Stimulated activated CD4-positive, alpha-beta T cell treated with anti-CD3 and anti-CD28 coated beads, Interleukin-4, amount 100 ng/mL, for 48 hours (primary cell): ENCODE measurements at places on chromosomes 1 and 21.

DNA sequence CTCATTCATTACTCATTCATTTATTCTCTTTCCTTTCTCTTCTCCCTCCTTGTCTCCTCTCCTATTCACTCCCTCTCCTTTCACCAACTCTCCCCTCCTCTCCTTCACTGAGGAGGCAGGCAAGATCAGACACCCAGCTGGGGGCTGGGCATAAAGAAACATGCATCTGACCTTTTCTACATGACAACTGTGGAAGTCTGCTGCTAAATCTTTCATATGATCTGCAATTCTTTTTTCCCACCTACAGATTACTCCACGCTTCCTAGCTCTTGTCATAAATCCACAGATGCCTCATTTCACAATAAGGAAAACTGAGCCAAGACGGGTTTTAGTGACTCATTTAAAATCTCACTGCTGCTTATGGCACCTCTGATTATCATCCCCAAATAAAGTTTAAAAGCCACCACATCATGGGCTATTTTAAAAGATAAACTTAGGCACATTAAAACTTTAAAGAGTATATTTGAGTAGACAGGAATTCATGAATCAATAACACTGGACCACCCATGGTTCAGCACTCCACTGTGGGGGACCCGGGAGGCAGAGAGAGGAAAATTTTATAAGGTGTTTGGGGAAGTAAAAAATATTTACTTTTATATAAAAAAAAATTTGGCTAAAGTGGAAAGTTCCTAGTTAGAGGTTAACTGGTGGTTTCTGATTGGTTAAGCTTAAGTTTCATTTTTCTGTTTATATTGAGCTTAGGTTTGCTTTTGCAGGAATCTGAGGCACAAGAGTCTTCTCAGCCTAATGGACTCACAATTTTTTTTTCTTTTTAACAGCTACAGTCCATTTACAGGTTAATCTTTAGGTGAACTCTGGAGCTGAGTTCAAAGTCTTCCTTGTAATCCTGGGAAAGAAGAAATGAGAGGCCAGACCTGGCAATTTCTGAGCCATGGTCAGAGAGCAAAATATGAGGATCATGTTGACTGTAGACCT is 55.8 kb upstream of the DNAH14 start:
- no peak for DNase-seq

GRCh38 chr1:36436821-36437220 is 13.4 kb downstream of the OSCP1 start:
- DNase-seq: no peak

DNA sequence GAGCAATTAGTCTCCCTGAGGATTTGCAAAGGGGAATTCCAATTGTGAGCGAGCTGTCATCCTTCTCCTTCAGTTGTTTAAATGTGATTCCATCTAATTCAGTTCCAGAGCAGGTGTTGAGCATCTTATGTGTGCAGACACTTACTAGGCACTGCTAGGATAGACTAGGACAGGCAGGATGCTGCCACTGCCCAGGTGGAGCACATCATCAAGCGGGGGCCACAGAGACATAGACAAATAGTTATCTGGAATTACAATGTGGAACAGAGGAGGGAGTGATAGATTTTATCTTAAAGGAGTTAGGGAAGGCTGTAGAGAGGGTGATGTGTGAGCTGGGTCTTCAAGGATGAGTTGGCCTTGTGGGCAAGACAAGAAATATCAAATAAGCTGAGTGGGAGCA is 55.9 kb downstream of the CDC7 start:
- no peak for DNase-seq

GRCh38 chr1:84688463-84689061 is 1.7 kb downstream of the SSX2IP start:
- DNase-seq: no peak

DNA sequence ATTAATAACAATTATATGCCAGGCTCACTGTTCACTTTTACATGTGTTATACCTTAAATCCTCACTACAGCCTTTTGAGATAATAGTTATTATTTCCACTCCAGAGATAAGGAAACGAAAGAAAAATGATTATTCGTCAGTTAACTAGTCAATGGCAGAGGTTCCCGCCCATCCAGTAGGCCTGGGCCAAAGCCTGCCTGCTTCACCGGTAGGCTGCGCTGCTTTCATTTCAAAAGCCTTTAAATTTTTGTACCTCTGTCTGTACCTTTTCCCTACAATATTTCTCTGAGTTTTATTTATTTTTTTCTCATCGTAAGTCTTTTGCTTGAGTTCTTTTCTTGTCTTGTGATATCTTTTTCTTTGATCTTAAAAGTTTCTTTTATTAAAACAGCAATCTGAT is 3.6 kb downstream of the GPR52 start:
- no peak for DNase-seq

- no peak for DNase-seq
Measured at GRCh38 chr1:86352086-86352485, 44.0 kb downstream of the ODF2L start.

DNA sequence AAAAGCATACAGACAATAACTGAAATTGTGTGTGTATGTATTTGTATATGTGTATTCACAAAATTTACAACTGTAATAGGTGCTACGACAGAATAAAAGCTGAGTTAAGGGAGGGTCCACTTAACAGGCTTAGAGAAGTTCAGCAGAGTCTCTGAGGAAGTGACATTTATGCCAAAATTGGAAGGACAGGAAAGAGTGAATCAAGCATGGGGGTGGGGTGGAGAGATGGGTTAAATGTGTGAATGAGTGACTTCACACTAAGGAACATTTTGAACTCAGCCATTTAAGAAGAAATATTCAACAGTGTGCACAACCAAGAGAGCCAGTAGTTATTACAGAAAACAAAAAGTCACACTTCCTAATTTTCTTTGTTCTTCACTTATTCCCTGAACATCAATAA is 53.8 kb upstream of the RGS1 start:
- no peak for DNase-seq

DNA sequence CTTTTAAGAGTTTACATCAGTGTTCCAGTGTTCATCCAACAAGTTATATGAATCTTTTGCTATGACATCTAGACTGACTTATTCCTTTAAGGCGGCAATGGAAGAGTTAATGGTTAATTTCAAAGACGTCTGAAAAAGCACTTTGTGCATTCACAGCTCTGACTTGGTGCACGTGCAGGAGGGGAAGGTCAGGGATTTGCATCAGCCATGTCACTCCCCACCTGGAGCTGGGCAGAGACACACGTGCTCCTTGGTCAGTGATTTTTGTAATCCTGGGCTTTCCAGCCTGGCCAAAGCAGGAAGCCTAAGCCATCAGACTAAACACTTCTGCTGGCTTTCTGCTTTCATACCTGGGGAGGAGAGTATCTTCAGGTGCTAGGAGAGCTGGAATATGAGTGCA is 96.3 kb downstream of the ST3GAL3 start:
- DNase-seq: no peak

DNA sequence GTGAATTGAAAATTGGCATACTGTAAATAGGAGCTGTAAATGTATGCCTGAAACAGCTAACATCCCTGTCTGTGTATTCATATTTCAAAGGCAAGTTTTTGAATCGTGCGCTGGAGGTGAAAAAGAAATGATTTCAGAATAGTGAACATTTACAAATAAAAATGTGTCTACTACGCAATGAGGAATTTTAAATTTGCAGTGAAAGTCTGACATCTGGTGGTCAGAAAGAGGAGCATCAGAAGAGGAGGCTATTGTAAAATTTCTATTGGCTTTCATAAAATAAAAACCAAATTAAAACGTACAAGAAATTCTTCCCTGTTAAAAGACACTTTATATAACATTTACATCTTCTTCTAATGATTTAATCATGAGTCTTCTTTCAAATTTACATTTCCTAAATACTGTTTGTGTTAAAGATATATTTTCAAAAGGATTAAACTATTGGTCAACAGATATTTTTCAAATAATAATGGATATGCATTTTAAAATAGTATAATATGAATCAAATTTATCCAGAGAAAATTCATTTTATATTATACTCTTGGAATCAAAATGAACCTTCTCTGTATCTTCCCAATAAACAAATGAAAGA is 113.7 kb upstream of the RRP15 start:
- no peak for DNase-seq

DNA sequence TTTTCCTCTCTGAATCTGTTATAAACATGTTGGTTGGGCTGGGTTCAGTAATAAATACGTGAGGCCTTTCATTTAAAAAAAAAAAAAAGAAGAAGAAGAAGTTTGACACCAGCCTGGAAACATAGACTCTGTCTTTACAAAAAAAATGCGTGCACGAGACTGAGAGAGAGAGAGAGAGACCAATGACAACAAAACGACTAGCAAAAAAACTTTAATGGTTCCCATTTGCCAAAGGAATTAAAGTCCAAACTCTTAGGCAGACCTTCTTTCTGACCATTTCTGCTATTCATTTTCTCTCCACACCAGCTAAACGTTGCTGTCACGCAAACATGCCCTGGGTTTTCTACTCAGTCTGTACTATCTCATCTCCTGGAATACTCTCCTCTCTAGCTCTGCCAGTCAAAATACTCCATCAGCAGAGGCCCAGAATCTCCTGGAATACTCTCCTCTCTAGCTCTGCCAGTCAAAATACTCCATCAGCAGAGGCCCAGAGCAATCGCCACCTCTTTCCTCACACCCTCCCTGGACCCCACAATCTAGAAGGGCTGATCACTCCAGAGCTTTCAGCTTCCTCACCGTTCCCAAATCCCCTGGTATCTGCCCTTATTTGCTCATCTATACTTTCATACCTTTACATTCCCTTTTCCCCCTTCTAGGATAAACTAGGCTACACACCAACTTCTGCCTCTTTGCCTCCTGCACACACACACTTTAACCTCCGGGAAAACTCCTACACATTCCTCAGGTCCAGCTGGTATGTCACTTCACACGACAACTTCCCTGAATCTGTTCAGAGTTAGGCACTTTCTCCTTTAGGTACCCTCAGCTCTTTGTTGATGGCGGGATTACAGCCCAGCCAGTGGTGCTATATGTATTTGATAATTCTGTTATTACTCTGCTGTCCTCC is 100.0 kb downstream of the CDC7 start:
- no peak for DNase-seq

DNA sequence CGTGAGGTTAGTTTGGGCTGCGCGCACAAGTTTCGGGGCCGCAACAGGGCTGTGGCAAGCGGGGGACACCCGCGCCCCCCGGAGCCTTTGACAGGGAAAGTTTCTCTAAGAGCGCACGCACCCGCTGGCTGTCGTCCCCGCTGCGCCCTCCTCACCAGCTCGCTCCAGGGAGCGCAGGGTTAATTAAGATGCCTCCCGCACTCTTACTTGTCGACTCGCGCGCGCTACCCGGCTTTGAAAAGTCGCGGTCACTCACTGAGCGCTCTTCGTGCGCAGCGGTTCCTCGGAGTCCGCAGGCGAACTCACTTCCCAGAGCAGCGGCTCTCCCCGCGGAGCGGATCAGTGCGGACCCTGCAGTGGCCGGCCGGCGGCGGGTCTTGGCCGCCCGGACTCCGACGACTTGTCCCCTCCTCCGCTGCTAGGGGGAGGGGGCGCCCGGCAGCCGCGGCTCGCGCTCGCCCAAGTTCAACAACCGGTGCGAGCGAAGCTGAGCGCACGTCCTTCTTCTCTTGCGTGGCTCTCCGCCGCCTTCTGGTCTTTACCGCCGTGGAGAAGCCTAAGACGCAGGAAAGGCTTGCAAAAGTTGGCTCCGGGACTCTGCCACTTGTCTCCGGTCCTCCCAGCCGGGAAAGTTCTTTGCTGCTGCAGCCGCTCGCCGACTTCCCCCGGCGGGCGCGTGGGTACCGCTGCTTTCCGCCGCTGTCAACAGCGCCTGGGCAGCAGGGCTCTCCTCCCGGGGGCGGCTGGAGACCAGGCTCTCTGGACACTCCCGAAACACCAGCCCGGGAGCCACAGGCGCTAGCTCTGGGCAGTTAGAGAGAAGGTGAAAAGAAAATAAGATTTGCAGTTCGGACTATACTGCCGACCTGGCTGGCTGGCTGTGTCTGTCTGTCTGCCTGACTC is 506 bp downstream of the JUN start:
- DNase-seq: peak; percentile 34

DNA sequence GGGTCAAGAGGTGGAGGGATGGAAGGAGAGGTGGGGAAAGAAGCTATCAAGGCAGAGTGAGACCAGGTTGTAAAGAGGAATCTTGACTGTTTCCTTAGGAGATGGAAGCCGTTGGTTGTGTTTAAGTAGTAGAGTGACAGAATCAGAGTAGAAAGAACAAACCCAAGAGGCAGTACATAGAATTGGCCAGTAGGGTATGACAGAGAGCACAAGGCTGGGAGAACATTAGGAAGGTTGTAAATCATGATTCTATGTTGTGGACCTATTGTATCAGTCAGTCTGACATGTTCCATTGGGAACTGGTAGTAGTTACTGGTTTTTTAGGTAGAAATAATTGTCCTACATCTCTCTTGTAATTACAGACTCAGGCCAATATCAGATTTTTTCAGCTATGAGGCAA is 486.9 kb upstream of the USP24 start:
- no peak for DNase-seq

DNA sequence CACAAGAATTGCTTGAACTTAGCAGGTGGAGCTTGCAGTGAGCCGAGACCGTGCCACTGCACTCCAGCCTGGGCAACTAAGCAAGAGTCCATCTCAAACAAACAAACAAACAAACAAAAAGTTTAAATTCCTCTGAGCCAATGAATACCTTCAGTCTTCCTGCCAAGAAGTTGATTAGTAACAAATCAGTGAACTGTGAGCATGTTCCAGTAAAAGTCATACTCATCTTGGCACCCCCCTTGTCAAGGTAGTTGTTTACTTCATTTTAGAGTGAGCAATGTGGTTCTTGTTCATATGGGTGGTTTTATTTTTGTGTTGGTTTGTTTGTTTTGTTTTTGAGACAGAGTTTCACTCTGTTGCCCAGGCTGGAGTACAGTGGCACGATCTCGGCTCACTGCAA is 18.0 kb upstream of the SLC2A7 start:
- DNase-seq: no peak

DNA sequence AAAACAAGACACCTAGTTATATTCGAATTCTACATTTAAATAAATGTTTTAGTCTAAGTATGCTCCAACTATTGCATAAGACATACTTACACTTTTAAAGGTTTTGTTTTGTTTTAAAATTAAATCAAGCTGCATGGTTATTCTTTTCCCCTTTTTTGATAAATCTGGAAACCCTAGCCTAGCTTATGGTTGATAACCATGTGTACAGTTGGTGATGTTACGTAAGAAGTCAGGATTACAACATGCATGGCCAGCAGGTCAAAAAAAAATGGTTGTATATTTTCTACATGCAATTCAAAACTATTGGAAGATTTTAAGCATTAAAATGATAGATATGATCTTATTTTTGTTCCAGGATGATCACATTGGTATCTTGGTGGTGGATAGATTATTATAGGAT is 1600.6 kb downstream of the PLA2G4A start:
- DNase-seq: no peak

- no peak for DNase-seq
Measured at GRCh38 chr1:59814901-59815825, at the start of gene HOOK1. Gene HOOK1 (plus strand): TSS chr1:59814949. CDS start chr1:59815118, 169 bp downstream.

DNA sequence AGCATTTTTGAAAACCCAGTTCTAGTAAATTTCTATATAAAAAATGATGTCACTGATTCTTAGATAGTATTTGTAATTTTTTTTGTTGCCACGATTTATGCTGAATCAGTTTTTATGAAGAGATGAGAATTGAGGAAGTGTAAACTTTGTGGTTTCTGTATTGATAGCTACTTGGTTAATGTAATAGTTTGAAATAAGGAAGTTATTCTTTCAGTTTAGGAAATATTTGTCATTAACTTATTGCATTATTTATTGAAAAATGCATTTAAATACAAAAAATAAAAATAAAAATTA is 97.8 kb downstream of the ZFYVE9 start:
- DNase-seq: no peak
